ENCODE measurements at places on chromosomes 3 and 15.

- no peak for DNase-seq
Measured at GRCh38 chr15:44676676-44677075, 13.2 kb upstream of the SPG11 start.

GRCh38 chr3:162269636-162270458 is 773.2 kb downstream of the OTOL1 start:
- DNase-seq, result no peak

- DNase-seq, result no peak
Measured at GRCh38 chr3:126525853-126526667, 2.1 kb downstream of the CHST13 start.

GRCh38 chr3:45712434-45713110 is 23.4 kb downstream of the SACM1L start:
- no peak for DNase-seq

DNA sequence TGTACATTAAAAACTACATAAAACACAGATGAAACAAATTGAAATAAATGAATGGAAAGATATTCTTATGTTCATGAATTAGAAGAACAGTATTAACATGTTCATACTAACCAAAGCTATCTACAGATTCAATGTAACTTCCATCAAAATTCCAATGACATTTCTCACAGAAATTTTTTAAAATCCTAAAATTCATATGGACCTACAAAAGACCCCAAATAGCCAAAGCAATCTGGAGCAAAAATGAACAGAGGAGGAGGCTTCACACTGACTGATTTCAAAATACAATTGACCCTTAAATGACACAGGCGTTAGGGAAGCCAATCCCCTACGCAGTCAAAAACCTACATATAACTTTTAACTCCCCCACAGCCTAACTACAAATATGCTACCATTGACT is 39.4 kb downstream of the KPNA1 start:
- no peak for DNase-seq

GRCh38 chr3:171753025-171753472 is 57.2 kb downstream of the PLD1 start:
- DNase-seq, result peak; percentile 40

- DNase-seq, result no peak
Measured at GRCh38 chr3:28973609-28974008, 307.3 kb upstream of the RBMS3 start.

- DNase-seq, result no peak
Measured at GRCh38 chr15:57607570-57608000, 15.9 kb downstream of the MYZAP start.
